T follicular helper cell (primary cell): ENCODE measurements at places on chromosomes 1 and 21.

DNA sequence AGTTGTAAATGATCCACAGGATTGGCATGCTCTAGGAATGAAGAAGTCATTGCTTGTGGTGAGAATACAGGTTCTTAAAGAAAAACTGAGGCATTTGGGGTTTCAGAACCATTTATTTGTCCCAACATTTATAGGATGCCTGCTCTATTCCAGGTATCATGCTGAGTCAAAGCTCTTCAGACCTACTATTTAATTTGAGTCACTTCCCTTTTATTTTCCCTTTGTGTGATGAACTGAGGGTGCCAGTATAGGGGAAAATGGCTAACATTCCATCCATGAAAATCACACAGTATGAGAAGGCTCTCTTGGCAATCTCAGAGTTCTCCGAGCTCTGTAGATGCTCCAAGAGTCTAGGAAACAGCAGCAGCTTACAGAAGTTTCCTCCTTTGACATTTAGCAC is 110.4 kb downstream of the RNF220 start:
- no peak for DNase-seq

GRCh38 chr1:106944721-106945120 is 111.8 kb upstream of the PRMT6 start:
- no peak for DNase-seq

DNA sequence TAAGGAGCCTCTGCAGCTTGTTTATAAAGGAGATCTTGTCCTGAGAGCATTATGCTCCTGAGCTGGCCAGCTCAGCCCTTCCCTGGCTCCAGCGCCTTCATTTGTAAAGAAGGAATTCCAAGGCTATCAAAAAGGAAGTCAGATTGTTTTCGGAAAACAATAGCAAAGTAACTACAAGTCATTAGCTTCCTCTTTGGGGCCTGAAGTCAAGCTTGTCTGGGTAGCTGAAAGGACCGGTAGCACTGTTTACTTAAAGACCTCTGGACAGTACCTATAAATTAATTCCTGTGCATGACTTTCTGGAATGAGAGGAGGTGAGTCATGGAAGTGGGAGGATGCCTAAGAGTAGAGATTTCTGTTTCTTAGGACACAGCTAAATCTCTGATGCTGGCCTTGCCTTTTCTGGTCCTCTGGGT is 20.7 kb upstream of the GJA5 start:
- no peak for DNase-seq

GRCh38 chr1:8671306-8671917 is 146.0 kb downstream of the RERE start:
- DNase-seq: no peak

GRCh38 chr1:64545118-64545843 is 75.4 kb downstream of the CACHD1 start:
- DNase-seq: peak; percentile 7

DNA sequence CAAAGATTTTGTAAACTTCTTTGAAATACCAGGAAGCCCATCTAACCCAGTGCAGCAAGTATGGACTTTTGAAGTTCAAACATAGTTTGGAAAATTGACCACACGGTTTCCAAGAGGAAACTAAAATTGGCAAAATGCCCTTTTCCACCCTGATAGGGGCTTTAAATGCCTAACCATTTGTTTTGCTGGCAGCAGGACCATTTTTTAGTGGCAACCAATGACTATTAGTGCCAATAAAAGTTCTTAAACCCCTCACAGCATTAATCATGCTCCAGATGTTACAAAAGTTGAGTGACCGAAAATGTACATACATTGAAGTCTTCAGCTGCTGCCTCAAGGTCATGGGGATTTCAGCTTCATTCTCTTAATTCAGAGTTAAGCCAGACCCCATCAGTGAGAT is 46.4 kb upstream of the ENAH start:
- no peak for DNase-seq
